ENCODE measurements at places on chromosomes 3 and 15.

- no peak for DNase-seq
Measured at GRCh38 chr15:85488997-85489396, 108.6 kb downstream of the AKAP13 start.

DNA sequence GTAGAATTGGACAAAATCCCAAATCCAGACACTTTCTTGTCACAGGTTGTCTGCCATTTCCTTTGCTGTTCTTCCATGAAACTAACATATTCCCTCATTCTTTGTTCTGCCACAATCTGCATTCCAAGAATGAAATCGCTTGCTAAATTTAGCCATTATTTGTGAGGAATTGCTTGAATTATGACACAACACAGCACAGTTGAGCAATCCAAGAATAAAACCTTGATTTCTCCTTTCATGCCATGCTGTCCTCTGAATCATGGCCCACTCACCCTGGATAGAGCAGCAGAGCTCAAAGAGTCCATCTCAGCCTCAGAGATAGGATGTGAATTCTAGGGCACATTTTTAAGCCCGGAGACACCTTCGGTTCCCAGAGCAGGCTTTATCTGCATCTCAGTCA lies 35.2 kb upstream of the GREM1 start:
- DNase-seq, result no peak

- no peak for DNase-seq
Measured at GRCh38 chr3:149648525-149648924, 9.3 kb downstream of the WWTR1 start.

DNA sequence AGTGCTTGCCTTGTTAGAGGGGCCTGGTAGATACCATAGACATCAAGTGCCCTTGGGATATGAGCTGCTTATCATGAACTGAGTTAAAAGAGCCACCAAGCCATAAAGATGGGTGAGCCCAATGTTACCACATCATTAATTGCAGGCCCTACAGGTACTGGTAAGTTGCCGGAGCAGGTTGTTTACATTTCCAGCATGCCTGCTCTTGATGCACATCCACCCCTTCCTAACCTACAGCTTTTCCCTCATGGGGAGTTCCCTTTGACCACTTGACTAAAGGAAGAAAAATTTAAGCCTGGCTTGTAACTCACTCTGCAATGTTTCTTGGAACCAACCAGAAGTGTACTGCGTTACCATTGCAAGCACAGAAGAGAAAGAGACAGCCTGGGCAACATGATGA lies 24.7 kb upstream of the ULK4 start:
- DNase-seq, result no peak

GRCh38 chr15:31563001-31563400 lies 236.4 kb downstream of the KLF13 start:
- DNase-seq, result no peak

GRCh38 chr15:55515491-55515890 lies 7.5 kb upstream of the DNAAF4 start:
- no peak for DNase-seq

DNA sequence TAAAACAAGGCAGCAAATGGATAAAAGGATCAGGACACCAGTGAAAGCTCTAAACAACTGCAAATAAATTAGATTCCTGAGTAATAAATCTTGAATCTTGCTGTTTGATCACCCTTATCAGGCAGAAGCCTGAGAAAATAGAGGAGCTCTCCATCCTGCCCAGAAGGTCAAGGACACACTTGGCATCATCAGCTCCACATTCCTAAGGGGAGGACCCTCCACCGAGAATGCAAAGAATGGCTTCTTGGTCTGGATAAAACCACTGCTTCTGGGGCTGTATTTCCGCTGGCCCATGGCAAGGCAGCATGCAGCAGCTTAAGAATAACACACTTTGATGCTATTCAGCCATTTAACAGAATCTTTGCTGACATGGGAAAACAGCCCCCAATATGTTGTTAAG lies 108.9 kb upstream of the TSC22D2 start:
- no peak for DNase-seq

GRCh38 chr3:34362910-34363309 lies 564.5 kb downstream of the PDCD6IP start:
- no peak for DNase-seq

DNA sequence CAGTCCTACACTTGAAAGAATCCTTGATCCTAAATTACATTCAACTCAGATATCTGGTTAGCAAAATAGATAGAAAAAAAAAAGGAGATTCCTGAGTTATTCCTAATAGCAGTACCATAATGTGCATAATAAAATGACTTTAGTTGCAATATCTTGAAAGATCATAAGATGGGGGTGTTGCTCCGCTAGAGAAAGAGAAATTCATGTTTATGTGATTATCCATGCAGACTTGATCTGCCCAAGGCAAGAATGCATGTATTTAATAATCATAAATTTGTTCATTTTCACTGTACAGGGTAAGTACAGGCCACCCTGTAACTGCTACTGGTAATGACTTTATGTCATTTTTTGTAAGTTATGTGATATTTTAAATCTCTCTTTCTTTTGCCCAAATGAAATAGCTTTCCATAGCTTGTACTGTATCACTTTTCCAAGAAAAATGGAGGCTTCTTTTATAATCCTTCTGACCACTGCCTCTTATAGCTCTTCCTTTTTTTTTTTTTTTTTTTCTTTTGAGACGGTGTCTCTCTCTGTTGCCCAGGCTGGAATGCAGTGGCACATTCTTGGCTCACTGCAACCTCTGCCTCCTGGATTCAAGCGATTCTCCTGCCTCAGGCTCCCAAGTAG lies 84.6 kb downstream of the HCN4 start:
- no peak for DNase-seq

GRCh38 chr3:44175070-44175469 lies 66.6 kb upstream of the TOPAZ1 start:
- no peak for DNase-seq
